GOT3 (cell line): ENCODE measurements at places on chromosomes 4 and X.

- no peak for DNase-seq
Observed at GRCh38 chrX:46704767-46705386, 54.0 kb downstream of the SLC9A7 start.

DNA sequence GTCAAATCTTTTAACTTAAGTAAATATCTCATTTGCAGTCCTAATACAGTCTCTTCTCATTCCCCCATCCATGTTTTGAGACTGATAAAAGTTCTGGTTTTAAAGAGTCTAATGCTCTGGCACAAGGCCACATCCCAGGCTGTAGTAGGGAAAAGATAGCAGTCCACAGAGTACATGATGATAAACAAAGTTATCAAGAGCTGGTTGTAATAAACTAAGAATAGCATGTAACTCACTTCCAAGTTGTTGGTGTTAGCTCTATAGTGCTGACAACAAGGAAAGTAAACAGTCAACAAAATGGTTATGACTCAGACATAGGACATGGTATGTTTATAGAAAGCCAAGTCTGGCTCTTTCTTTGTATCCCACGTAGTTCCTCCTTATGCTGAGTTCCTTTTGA is 21.8 kb upstream of the AREG start:
- no peak for DNase-seq

DNA sequence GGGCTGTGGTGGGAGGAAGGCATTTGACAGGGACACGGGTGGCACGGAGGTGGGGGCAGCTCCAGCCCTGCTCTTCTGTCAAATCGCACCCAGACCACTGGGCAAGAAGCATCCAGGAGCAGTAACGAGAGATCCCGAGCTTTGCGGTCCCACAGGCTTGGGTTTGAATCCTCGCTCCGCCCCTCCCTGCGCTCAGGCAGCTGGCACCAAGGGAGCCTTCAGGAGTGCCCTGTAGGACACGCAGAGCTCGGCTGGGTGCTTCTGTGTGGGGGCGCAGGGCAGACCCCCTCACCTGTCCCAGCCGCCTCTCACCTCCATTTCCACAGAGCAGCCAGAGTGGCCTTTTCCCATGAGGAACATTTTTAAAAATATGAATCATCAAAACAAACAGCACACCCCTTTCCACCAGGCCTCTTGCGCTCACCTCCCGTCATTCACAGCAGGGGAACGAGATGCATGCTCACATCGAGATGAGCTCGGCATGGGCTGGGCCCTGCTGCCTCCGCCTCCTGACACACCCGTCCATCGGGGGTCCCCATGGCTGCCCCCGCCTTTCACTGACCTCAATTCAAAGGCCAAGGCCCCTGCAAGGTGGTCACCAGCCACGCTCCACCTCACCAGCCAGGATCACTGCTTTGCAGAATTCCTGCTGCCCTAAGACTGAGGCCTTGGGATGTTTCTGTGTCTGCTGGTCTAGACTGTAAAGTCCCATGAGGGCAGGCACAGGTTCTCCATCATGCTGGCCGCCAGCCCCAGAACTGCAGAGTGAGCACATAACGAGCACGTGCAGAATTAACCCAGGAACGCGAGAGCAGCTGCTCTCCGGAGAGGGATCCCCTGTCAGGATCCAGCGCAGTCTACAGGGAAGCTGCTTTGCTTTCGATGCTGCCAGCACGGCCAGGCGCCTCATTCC is 52.7 kb downstream of the ACOX3 start:
- no peak for DNase-seq

DNA sequence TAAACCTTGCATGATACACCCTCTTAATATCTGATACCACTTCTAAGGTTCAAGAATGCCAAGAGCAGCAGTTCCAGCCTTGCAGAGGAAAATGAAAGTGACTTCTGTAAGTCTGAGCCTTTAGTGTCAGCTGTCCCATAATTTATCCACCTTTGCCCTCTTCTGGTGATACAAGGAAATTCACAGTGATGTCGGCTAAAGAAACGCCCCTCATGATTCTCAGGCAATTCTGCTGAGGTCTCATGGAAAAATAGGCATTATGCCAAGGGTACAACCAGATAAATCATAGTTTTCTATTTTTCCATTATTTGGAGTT is 172.2 kb upstream of the CXCL13 start:
- DNase-seq: no peak

- DNase-seq: no peak
Observed at GRCh38 chrX:96835660-96836289, 47.9 kb upstream of the RPA4 start.

DNA sequence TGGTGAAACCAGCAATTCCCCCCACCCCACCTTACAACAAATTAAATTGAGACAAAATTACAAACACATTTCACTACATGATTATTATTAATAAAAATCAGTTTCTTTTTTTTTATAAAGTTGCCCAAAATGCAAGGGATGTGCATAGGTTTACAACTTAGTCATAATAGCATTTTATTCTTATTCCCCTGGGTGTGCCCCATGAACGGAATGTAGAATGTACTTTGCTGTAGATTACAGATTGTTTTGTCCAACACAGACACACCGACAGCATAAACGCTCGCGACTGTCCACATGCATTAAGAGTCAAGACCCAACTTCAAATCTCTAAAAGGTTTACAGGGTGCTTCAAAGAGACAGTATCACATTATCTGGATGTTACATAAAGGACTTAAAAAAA is 72.3 kb downstream of the NYX start:
- DNase-seq: no peak

DNA sequence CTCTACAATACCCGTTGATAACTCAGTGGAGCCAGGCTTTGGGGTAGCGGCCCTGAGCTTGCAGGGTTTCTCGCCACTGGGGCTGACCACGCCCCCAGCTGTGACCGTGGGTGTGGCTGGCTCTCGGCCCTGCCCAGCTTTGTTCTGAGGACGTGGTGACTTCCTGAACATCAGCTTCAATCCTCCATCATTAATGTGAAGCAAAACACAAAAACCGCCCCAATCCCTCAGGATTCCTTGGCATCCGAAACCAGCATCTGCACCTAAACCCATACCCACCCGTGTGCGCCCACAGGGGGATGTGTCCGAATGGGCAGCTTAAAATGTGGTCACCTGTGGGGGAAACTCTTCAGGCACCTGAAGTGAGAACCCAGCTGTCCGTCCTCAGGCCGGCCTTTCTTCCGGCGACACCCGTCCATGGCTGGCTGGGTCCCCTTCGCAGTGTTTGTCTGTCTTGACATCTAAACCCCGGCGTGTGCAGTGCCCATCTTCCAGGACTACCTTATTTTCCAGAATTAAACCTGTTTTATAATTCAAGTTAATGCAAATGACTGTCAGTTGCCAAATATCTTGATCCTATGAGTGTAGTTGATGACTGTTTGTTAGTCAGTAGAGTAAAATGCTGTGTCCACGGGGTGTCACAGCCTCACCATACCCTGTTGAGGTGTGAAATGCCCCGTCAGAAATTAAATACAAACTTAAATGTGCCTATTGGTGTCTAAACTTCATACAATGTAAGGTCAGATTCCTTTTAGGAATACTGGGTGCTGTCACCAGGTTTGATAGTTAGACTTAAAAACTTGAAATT is 27.3 kb downstream of the NELFA start:
- no peak for DNase-seq
